ENCODE measurements at places on chromosomes 4 and X. TPM values are rescaled to one million over a fixed set of nuclear protein-coding genes. Genes with fewer than 3 reads are reported as not detected.

The APELA gene
- not detected for total RNA-seq

- no peak overlapping the region for H3K27ac ChIP-seq
- no peak overlapping the region for H3K4me3 ChIP-seq
- no peaks in the 10 kb centered on the region for H3K36me3 ChIP-seq
- H3K4me1 ChIP-seq: no peaks in the 10 kb centered on the region
- no peaks in the 10 kb centered on the region for H3K27me3 ChIP-seq
These were observed 9.7 kb upstream of the SYP start for GRCh38 chrX:49209434-49210251.

DNA sequence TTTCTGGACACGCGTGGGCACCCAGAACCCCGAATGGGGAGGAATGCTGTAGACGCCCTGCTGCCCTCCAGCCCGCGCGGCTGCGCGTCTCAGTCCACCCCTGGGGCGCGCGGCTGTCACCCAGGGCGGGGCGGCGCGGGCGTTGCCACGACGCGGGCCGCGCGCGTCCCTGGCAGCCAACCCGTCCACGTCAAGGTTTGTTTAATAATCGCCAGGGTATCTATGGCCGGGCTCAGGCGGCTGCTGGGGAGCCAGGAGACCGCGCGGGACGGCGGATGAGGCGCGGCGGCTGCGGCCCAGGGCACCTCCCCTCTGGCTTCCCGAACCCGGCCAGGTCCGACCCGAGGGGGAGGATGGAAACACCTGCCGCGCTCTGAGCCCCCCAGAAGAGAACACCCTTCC, at the start of gene SPATA18:
TSS of gene SPATA18 (plus strand) at position 92 of the 402 bp plus-strand sequence. CDS start 401 bp downstream, outside the sequence.
- no peak within 1 kb of the TSS for H3K4me3 ChIP-seq
- no peak within 1 kb of the TSS for H3K27ac ChIP-seq
- H3K27me3 ChIP-seq: no peaks in the 10 kb centered on the region
- no peak for DNase-seq

GRCh38 chr4:145788755-145789154, 108.8 kb downstream of the C4orf51 start:
- peak; percentile 76 for DNase-seq
- 0 out of 2 replicates have a peak, but pooled peaks cover 4% of the 10 kb centered on the region for H3K36me3 ChIP-seq
- H3K4me1 ChIP-seq: peaks cover 29% of the 10 kb centered on the region
- no peak overlapping the region for H3K4me3 ChIP-seq
- no peaks in the 10 kb centered on the region for H3K27me3 ChIP-seq

DNA sequence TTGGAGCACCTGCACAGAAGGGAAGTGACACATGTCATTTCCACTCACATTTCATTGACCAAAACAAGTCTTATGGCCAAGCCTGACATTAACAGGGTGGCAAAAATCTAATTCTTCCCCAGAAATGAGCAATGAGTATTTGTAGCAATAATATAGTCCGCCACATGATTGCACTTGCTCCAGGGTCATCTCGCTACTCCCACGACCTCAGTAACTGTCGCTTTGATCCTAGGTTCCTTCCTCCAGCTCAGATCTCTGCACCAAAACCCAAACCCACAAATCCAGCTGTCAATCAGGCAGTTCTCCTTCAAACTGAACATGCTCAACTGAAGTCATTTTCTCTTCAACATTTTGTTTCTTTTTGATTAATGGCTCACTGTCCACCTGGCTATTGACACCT, 25.2 kb upstream of the PTTG2 start:
- DNase-seq: no peak
- no peak overlapping the region for H3K4me3 ChIP-seq

DNA sequence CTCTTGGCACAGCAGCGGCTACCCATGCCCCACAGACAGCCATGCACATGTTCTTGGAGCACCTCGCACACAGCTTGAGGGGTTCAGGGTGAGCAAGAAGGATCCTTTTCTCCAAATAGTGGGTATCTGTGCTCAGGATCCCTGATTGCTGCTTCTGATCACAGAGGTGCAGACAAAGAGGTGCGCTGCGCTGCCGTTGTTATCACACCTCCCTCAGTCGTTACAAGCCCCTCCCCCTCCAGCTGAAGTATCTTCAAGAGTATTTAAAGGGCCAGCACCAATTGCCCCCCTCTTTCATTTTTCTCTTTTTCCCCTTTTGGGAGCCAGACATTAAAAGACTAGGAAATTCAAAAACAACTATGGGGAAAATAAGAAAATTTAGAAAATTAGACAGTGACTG, 44.3 kb downstream of the NELFA start:
- no peak overlapping the region for H3K27ac ChIP-seq
- no peak overlapping the region for H3K4me3 ChIP-seq
- peaks cover 48% of the 10 kb centered on the region for H3K36me3 ChIP-seq
- DNase-seq: no peak
- H3K27me3 ChIP-seq: no peaks in the 10 kb centered on the region
- no peaks in the 10 kb centered on the region for H3K4me1 ChIP-seq

The RHOH gene
- total RNA-seq: not detected

- no peaks in the 10 kb centered on the region for H3K4me1 ChIP-seq
- no peak overlapping the region for H3K4me3 ChIP-seq
- no peak overlapping the region for H3K27ac ChIP-seq
- H3K36me3 ChIP-seq: no peaks in the 10 kb centered on the region
- peak; percentile 19 for DNase-seq
These were observed 88.0 kb downstream of the GUCY2F start for GRCh38 chrX:109393859-109394258.

DNA sequence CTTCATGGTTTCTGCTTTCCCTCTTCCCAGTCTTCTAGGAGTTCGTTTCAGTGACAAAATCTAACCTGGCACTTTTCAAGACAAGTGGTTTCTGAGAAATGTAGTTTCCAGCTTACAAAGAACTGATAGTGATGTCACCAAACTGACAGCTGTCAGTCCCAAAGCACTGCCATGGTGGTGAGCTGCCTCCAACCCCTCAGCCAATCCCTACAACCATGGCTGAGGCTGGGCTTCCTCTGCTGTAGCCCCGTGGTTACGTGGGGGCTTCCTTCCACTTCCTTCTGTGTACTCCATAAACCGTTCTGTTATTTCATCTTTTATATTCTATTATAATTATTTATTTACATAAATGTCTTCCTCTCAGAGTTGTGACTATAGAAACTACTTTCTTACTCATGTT, 198.6 kb upstream of the AGA start:
- no peaks in the 10 kb centered on the region for H3K4me1 ChIP-seq
- no peaks in the 10 kb centered on the region for H3K36me3 ChIP-seq
- no peaks in the 10 kb centered on the region for H3K27me3 ChIP-seq

DNA sequence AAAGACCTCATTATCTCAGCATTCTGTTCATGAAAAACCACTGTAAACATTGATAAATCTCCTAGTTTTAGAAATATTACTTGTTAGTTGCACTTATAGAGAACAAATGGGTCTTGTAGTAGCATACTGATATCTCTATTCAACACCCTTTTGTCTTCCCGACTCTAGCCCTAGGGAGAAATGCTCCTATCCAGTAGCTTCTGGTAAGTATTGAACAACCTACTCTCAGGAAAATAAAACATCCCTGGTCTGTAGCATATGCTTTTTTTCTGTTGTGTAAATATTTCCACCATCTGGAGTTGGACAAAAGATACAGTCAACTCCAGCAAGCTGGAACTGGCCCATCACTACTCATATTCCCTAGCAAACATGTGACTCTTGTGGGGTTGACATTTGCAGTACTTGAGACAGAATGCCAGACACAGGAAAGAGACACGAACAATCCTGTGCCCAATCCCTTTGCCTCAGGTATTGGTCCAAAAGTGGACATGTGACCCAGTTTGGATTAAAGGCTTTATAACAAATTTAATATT, 188.2 kb downstream of the GC start:
- H3K4me1 ChIP-seq: no peaks in the 10 kb centered on the region
- no peak for DNase-seq
- H3K27ac ChIP-seq: no peak overlapping the region
- H3K36me3 ChIP-seq: no peaks in the 10 kb centered on the region

DNA sequence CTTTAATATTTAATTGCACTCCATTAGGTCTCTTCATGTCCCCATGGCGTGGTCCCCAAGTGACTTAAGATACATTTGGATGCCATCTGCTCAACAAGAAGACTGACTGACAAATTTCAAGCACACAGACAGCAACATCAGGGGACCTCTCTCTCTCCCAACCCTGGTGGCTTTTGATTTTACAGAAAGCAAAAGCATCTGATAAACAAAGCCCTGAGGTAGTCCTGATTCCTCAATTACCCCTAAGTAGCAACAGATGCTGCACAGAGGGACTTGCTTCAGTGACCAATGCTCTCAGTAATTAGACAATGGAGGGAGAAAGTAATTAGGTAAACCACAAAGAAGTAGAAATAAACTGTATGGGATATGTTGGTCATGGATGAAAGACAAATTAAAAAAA, 426.4 kb downstream of the INPP4B start:
- no peak overlapping the region for H3K4me3 ChIP-seq
- H3K4me1 ChIP-seq: peaks cover 14% of the 10 kb centered on the region
- H3K27ac ChIP-seq: no peak overlapping the region

The EDA gene
- 0.15 TPM for total RNA-seq

- H3K36me3 ChIP-seq: no peaks in the 10 kb centered on the region
- no peak for DNase-seq
- H3K4me1 ChIP-seq: no peaks in the 10 kb centered on the region
- H3K27me3 ChIP-seq: no peaks in the 10 kb centered on the region
These were observed 149.6 kb upstream of the CTSO start for GRCh38 chr4:156103311-156103710.

The RBMX gene
- 288 TPM for total RNA-seq

- H3K36me3 ChIP-seq: no peaks in the 10 kb centered on the region
- no peaks in the 10 kb centered on the region for H3K4me1 ChIP-seq
- no peak for DNase-seq
- no peak overlapping the region for H3K27ac ChIP-seq
- H3K4me3 ChIP-seq: no peak overlapping the region
These were observed 8.3 kb upstream of the EDA start for GRCh38 chrX:69607616-69608015.

The FAM53A gene
- total RNA-seq: 3.1 TPM

- DNase-seq: peak; percentile 77
- peaks cover 16% of the 10 kb centered on the region for H3K4me1 ChIP-seq
- peak overlapping the region; percentile 19 for H3K4me3 ChIP-seq
- no peaks in the 10 kb centered on the region for H3K36me3 ChIP-seq
- peak overlapping the region; percentile 45 for H3K27ac ChIP-seq
These were observed 45.9 kb upstream of the NUDT6 start for GRCh38 chr4:122968227-122968812.

GRCh38 chr4:30718021-30718542, 2.1 kb upstream of the PCDH7 start:
- peaks cover 10% of the 10 kb centered on the region for H3K4me1 ChIP-seq
- DNase-seq: peak; percentile 25
- H3K36me3 ChIP-seq: no peaks in the 10 kb centered on the region
- H3K27ac ChIP-seq: no peak overlapping the region

GRCh38 chr4:185424905-185425646, 688 bp downstream of the UFSP2 start:
- H3K4me3 ChIP-seq: peak overlapping the region; percentile 95
- no peaks in the 10 kb centered on the region for H3K27me3 ChIP-seq
- H3K27ac ChIP-seq: peak overlapping the region; percentile 83
- DNase-seq: no peak
- H3K4me1 ChIP-seq: peaks cover 5% of the 10 kb centered on the region
- H3K36me3 ChIP-seq: no peaks in the 10 kb centered on the region

The RPS3A gene
- total RNA-seq: 571 TPM

GRCh38 chr4:151854731-151855130, 93.9 kb upstream of the GATB start:
- no peak for DNase-seq
- no peaks in the 10 kb centered on the region for H3K4me1 ChIP-seq
- no peaks in the 10 kb centered on the region for H3K36me3 ChIP-seq
- H3K27me3 ChIP-seq: no peaks in the 10 kb centered on the region
- no peak overlapping the region for H3K4me3 ChIP-seq

The JADE3 gene
- total RNA-seq: 7.3 TPM

DNA sequence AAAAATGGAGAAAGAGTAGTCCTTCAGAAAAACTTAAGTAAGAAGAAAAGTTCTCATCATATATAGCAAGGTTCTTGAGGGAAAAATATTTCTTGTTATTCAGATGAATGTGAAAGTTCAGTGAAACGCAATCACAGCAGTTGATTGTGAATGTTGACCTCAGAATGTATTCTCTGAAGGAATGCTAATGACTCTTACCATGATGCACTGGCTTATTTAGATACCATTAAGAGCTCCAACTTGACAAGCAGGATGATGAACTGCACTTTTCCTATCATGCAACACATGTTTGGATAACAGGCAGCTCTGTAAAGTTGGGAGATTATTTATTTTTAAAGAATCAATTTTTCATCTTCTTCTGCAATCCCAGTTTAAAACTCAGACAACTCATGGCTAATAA, 115.5 kb upstream of the MYOZ2 start:
- peaks cover 6% of the 10 kb centered on the region for H3K4me1 ChIP-seq
- H3K27ac ChIP-seq: no peak overlapping the region
- H3K27me3 ChIP-seq: no peaks in the 10 kb centered on the region
- H3K4me3 ChIP-seq: no peak overlapping the region

DNA sequence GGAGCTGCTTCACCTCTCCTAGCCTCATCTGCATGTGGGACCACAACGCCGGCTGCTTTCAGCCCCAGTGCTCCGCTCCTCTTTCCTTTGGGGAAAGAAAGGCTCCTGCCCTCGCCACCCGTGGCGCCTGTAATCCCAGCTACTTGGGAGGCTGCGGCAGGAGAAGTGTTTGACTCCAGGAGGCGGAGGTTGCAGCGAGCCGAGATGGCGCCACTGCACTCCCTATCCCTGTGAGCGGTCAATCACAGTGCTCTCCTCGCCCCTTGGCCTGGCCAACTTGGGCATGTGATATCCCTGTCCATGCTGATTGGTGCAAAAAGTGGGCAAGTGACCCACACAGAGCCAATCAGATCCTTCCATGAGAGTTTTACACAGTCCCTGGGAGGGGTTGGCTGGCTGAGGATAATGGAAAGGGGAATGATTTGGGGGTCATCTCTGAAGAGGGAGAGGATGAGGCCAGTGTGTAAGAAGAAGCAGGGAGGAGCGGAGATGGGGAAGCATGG, 56.2 kb downstream of the WFS1 start:
- DNase-seq: no peak
- peak overlapping the region; percentile 57 for H3K27ac ChIP-seq
